ENCODE measurements at places on chromosomes 16 and 17.

GRCh38 chr17:6085812-6086211 is 15.6 kb downstream of the WSCD1 start:
- no peak for DNase-seq

DNA sequence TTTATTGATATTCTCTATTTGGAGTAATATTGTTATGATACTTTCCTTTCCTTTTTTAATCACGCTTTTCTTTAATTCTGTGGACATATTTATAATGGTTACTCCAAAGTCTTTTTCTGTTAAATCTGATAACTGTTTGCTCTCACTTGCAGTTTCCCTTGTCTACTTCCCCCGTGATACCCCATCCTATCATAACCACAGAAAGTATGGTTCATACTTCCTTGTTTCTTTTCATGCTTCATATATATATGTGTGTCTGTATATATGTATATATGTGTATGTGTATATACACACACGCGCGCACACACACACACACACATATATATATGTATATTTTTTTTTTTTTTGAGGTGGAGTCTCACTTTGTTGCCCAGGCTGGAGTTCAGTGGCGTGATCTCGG is 23.5 kb downstream of the SPECC1 start:
- no peak for DNase-seq

DNA sequence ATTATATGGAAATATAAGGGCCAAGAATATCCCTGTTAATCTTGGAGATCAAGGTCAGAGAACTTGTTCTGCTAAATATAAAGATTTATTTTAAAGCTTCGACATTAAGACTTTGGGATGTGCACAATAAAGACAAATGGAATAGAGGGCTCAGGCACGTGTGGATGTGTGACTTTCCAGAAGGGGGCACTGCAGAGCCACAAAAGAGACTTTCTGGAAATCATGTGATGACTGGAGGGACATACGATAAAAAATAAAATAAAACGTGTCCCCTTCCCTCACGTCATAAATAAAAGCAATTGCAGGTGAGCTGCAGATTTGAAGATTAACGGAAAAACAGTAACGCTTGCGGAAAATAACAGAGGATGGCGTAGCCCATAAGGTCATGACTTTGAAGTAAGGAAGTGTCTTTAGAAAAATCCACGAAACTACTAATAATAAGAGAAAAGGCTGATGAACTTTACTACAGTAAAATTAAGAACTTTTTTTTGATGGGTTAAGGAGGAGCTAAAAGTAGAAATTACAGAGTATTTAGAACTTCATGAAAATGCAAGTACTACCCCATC is 9.4 kb upstream of the ENGASE start:
- DNase-seq = peak; percentile 11

GRCh38 chr17:47883589-47884426 is 12.2 kb upstream of the SP2 start:
- DNase-seq = no peak

GRCh38 chr17:81858967-81859905 is 1.1 kb downstream of the P4HB start:
- DNase-seq = no peak

DNA sequence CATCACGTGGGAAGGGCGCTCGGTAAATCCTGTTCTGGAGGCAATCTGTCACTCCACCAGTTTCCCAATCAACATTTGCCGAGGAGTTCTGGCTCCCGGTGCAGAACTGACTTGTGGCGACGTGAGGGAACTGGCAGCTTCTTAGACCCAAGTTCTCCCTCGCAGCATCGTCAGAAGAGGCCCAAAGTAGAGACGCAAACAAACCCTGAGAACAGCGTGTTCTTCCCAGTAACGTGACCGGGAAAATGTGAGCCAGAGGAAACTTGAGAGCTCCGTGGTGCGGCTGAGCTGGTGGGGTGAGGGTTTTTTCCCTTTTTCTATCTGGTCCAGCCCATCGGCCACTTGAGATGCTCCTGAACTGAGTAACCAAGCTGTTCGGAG is 158.9 kb upstream of the CACNG5 start:
- no peak for DNase-seq

- no peak for DNase-seq
Measured at GRCh38 chr17:1050246-1050995, 53.5 kb downstream of the TIMM22 start.

DNA sequence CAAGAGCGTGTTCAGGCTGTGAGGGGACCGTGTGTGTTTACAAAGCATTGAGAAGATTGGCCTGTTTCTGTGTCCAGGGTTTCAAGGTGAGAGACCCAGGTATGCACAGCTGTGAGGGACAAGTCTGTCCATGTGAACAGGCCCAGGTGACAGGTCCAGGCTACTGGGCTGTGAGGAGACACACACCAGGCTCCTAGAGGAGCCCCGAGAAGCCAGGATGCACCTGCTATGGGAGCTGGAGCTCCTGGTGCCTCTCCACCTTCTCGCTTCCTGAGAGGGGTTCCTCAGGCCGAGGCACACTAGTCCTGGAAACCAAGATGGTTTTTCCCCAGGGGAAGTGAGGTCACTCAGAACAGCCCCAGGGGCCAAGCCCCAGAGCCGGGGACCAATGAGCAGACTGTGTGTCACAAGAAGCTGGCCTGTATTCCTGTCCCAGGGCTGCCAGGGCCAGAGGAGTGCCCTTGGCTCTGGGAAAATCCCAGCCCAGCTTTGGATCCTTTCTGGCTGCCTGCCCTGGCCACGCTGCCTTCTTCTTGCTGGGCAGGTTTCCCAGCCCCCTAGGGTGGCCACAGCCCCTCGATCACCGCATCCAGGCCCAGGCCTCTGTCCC is 153.4 kb upstream of the PLCG2 start:
- DNase-seq = no peak

- DNase-seq = no peak
Measured at GRCh38 chr17:36608794-36609497, 7.6 kb downstream of the MRM1 start.

DNA sequence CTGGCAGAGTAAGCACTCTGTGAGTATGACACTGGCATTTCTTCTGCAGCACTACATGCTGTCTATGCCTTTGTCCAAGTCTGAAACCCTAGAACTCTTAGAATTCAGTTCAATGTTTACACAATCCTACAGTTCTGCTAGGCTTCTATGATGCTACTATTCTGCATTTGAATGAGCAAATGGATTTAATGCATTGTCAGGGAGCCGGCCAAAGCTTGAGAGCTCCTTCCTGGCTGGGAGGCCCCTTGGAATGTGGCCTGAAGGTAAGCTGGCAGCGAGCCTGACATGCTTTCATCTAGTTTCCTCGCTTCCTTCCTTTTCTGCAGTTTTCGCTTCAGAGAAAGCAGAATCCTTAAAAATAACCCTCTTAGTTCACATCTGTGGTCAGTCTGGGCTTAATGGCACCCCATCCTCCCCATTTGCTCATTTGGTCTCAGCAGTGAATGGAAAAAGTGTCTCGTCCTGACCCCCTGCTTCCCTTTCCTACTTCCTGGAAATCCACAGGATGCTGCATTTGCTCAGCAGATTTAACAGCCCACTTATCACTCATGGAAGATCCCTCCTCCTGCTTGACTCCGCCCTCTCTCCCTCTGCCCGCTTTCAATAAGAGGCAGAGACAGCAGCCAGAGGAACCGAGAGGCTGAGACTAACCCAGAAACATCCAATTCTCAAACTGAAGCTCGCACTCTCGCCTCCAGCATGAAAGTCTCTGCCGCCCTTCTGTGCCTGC is at the start of gene CCL2:
TSS of gene CCL2 (plus strand) at position 635 of the 730 bp plus-strand sequence. CDS start at position 700, 65 bp downstream.
- no peak for DNase-seq

DNA sequence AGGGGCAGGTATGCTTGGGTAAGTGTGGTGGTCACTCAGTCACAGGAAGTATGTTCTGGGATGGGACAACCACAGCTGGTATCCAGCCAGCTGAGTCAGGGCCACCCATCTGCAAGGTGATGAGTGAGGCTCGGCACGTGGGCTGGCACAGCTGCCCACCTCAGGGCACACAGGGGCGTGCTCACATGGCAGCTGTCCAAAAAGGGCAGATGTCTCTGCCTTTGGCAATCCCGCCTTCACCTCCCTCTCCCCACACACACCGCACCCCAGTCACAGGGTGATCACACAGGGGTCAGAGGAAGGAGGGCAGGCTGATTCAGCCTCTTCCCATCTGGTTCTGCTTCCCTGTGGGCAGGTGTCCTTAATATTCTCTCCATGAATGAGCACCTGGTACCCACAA is 85.9 kb upstream of the TOB1 start:
- no peak for DNase-seq

GRCh38 chr17:68628576-68628957 is 27.4 kb upstream of the FAM20A start:
- DNase-seq = no peak

Data from stimulated activated CD8-positive, alpha-beta memory T cell treated with anti-CD3 and anti-CD28 coated beads, Interleukin-15, amount 100 ng/mL, for 48 hours (primary cell).